CD4-positive, alpha-beta T cell (primary cell): ENCODE measurements at places on chromosomes 7 and 10. TPM values are rescaled to one million over a fixed set of nuclear protein-coding genes. Genes with fewer than 3 reads are reported as not detected.

DNA sequence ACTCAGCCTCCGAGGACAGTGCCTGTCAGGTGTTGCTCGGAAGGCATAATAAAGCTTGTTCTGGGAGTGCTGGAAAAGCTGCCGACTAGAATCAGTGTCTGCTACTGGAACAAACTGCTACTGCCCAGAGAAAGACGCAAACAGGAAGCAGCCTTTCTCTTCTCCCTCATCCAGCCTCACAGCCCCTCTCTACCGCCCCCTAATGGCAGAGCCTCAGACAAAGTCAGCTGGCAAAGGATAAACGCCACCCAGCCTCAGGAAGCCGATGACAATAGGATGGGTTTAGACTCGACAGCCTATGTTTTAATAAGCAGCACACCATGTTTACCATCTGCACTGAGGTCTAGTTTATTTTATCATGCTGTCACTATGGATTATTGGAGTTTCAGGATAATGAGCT is 169.5 kb upstream of the LYZL1 start:
- H3K27ac ChIP-seq = no peak overlapping the region
- DNase-seq = no peak
- no peaks in the 10 kb centered on the region for H3K4me1 ChIP-seq
- H3K36me3 ChIP-seq = no peaks in the 10 kb centered on the region

GRCh38 chr7:93228302-93228701 is 2.0 kb upstream of the HEPACAM2 start:
- peaks cover 6% of the 10 kb centered on the region for H3K4me1 ChIP-seq
- H3K27me3 ChIP-seq = no peaks in the 10 kb centered on the region
- no peak overlapping the region for H3K27ac ChIP-seq

DNA sequence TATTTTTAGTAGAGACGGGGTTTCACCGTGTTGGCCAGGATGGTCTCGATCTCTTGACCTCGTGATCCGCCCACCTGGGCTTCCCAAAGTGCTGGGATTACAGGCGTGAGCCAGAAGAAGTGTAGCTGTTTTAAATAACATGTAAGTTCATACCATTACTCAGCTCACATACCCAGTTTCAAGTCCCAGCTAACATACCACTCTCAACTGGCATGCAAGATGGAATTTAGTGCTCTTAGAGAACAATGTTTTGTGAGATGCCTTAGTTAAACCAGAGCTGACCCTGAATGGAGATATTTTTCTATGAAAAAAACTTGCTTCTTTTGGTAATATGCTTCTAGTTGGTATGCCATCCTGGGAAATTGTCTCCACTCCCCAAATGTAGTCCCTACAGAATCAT is 37.3 kb downstream of the HBP1 start:
- no peak for DNase-seq
- H3K27ac ChIP-seq = no peak overlapping the region
- H3K4me3 ChIP-seq = no peak overlapping the region
- peaks cover 90% of the 10 kb centered on the region for H3K36me3 ChIP-seq

DNA sequence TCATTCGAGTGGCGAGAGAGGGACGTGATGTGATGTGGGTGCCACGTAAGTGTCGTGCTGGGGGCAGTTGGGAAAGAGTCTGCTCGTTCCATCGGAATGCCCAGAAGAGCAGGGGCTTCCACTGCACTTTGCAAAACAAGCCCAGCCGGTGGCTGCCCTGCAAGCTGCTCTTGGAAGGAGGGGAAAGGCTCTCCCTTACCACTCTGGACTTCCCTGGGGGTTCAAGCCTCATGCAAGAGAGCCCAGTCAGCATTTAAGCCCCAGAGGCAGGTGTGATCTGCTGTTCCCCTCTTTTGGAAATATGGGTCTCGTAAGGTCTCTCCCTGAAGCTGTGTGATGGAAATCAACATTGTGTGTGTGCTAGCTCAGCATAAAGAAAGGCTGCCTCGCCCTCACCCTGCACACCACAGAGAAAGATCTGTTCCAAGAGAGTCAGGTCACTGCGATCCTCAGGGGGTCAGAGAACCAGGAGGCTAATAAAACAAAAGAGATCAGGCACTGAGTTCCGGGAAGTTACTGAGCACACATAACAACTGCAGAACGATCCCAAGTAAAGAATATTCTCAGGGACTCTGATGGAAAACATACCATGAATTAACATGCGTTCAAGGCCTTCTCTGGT is 212.5 kb downstream of the ADAM12 start:
- no peak for DNase-seq
- H3K27ac ChIP-seq = no peak overlapping the region
- no peaks in the 10 kb centered on the region for H3K27me3 ChIP-seq
- no peaks in the 10 kb centered on the region for H3K4me1 ChIP-seq

DNA sequence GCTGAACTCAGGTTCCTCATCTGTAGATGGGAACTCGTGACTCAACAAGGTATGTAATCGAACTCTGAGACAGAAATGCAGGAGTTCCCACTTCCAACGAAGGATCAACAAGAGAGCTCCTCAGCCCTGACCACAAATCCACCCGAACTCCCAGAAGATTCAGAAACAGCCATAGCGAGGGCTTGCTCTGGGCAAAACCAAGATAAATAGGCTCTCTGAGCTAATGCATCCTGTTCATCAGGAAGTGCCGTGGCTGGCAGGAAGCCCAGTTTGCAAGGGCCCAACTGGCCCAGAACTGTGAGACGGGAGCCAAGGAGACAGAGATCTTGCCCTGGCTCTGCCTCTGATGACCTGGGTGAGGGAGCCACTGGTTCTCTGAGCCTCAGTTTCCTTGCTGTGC is 141.7 kb upstream of the PFKP start:
- no peaks in the 10 kb centered on the region for H3K36me3 ChIP-seq
- H3K4me1 ChIP-seq = peaks cover 7% of the 10 kb centered on the region
- H3K27ac ChIP-seq = no peak overlapping the region

DNA sequence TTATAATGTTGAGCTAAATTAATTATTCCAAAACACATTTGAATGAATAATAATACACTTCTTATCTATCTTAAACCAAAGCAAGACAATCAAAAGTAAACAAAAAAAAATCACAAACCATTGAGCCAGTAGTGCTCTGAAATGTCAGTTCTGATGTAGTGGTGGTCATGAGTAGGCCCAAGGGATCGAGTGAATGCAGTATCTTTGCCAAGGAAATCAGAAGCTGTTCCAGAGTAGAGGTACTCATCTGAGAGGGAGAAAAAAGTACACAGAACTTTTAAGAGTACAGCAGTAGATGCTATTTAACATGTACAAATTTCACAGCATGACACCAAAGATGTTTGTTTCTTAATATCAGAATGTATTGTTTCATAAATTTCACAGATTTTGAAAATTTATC is 121.5 kb downstream of the SEMA3D start:
- no peaks in the 10 kb centered on the region for H3K27me3 ChIP-seq
- no peaks in the 10 kb centered on the region for H3K4me1 ChIP-seq
- DNase-seq = no peak
- no peak overlapping the region for H3K4me3 ChIP-seq

ACHE gene
- total RNA-seq = 0.22 TPM
